ENCODE measurements at places on chromosomes 11 and 22.
A peak's percentile ranks its signal among the peaks of the same experiment; 100 is the strongest.

- DNase-seq: peak; percentile 75
Measured at GRCh38 chr22:25060522-25061071, 108.1 kb downstream of the KIAA1671 start.

- peak; percentile 16 for DNase-seq
Measured at GRCh38 chr22:42001121-42001520, 2.5 kb downstream of the WBP2NL start.

- DNase-seq: no peak
Measured at GRCh38 chr11:70072861-70073755, 5.0 kb upstream of the ANO1 start.

DNA sequence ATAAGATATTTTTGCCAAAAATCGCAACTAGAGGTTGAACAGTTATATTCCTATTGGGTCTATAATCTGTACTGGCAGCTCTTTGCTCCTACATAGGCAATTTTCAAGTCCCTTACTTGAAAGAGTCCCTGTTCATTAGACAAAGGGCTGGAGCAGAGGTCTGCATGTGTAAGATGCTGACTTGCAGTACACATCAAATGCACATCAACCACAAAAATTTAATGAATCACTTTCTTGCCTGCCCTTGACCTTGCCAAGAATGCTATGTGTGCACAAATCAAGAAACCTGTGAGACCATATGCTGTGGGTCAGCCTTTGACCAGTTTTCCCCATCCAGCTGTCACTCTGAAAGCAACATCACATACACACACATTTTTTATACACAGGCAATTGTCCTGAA is 661.5 kb downstream of the LRRC4C start:
- DNase-seq: no peak

DNA sequence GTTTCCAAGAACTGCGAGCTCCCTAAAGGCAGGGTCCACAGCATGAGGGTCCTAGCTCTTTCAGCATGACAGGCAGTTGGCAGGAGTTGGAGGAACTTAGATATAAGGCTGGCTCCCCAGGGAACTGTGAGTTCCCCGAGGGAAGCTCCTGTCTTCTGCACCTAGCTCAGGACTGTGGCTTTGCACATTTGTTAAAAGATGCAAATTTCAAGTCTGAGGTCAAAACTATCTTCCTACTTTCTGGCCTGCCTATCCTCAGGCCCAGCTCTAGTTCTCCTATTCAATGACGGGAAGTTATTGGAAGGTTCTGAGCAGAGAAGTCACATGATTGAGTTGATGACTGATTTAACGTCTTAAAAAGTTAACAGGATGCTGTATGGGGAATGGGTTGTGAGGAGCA is 11.7 kb upstream of the UCP3 start:
- DNase-seq: peak; percentile 66

GRCh38 chr11:132898676-132899075 is 633.6 kb downstream of the OPCML start:
- DNase-seq: no peak

DNA sequence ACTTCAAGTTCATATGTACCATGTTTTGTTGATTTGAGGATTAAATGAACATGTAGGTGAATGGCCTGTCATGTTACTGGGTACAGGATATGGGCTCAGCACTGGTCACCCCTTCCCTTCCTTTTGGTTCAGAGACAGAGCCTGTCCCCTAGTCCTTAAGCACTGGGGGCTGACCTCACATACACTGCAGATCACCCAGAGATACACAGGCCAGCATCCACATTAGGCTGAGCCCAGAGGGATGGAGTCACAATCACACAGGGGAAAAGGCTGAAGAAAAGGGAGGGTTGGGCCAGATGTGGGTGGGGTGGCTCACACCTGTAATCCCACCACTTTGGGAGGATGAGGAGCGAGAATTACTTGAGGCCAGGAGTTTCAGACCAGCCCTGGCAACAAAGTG is 62.3 kb downstream of the IGLL5 start:
- DNase-seq: no peak

DNA sequence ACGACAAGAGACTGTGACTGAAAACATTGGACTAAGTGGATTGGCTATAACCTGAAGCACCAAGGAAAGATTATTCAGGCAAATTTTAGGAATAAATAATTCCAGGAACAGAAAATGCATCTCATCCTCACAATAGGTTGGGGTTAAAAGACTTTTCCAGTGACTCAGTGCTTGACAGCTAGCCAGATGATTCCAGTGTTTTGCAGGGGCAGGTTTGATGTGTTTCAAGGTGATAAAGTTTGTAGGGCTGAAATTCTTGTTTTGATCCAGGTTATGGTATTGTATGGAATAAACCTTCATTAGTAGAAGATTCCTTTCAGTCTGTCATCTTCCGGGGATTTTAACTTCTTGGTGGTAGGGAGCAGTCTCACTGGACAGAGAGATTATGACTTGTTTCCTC is 2.3 kb downstream of the EXT2 start:
- no peak for DNase-seq

DNA sequence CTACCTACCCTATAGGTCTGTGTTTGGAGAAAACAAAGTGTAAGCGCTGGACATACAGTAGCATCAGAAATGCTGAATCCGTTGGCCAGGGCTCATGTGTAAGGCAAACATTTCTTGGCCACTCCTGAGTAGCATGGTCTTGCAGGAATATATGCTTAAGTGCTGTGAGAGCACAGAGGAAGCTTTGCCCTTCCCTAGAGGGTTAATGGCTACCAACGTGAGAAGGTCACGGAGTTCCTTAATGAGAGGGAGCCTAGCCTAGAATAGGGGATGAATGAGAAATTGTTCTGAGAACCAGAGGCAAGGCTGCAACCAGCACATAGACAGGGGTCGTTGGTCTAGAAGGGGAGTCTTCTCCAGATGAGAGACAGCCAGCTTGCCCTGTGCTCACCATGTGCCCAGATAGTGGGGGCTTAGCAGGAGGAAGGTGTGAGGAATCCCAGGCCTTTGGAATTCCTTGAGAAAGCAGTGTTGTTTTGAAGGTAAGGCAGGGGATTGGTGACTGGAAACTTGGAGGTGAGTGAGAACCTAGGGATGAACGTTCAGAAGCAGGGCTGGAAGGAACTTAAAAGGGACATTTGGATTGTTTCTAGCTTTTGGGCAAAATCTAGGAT is 29.5 kb downstream of the RCOR2 start:
- no peak for DNase-seq

- DNase-seq: no peak
Measured at GRCh38 chr11:16833026-16833425, 94.6 kb downstream of the C11orf58 start.

GRCh38 chr11:126727381-126727780 is 273.2 kb downstream of the KIRREL3 start:
- DNase-seq: no peak

DNA sequence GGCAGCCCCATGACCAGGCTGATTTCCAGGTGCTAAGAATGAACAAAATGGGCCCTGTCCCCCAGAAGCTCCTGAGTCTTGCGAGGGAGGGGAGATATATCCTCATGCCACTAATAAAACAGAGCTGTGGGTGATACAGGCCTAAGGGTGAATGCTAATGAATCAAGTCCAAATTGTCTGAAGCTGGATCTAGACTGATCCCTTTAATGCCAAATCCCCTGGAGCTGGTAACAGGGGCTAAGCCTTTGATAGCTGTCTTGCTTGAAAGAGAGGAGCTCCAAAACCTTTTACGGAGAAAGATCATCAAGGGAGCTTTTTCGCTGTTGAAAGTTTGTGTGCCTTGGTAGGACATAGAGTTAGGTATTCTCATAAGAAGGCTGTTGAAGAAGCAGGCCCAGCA is 79.7 kb downstream of the PPFIBP2 start:
- no peak for DNase-seq
